ENCODE measurements at places on chromosomes 12 and 14. TPM values are rescaled to one million over a fixed set of nuclear protein-coding genes. Genes with fewer than 3 reads are reported as not detected.

The CD163L1 gene
- not detected for total RNA-seq

The HOXC11 gene
- not detected for total RNA-seq

The ZNF10 gene
- total RNA-seq: 6.5 TPM

The RTN1 gene
- 0.18 TPM for total RNA-seq

The SERPINA9 gene
- not detected for total RNA-seq

The PHLDA1 gene
- 84.7 TPM for total RNA-seq

The PLCZ1 gene
- total RNA-seq: not detected

The ADCY6 gene
- 17.5 TPM for total RNA-seq

Measured in cardiac atrium fibroblast (primary cell).